ENCODE measurements at places on chromosomes 2 and 18.

GRCh38 chr18:13260197-13260934 is 41.8 kb downstream of the LDLRAD4 start:
- DNase-seq, result no peak

- no peak for DNase-seq
Observed at GRCh38 chr2:240451791-240452461, 16.5 kb downstream of the GPC1 start.

- no peak for DNase-seq
Observed at GRCh38 chr18:53610957-53611356, 613.5 kb downstream of the MBD2 start.

GRCh38 chr2:127630096-127630863 is 15.7 kb upstream of the GPR17 start:
- no peak for DNase-seq

DNA sequence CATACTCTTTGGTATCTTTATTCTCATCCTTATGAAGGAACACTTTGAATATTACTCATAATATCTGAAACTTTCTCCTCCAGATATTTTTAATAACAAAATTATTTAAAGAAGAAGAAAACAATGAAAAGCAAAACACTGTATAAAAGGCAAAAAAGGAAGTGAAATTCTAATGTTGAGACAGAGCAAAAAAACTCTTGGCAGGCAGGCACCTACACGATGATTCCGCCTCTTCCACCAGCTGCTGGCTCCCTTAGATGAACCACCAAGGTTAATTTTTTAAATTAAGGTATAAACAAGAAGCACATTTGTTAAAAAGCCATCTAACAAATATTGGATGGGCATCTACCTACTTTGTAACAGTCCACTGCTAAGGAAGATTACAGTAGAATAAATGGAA is 434.7 kb downstream of the EPHA4 start:
- DNase-seq, result no peak

GRCh38 chr2:29215073-29215472 is 99.9 kb downstream of the CLIP4 start:
- no peak for DNase-seq

GRCh38 chr2:237693291-237693994 is 66.1 kb downstream of the LRRFIP1 start:
- DNase-seq, result no peak

Measured in iPS DF 6.9 (cell line).